ENCODE measurements at places on chromosomes 2 and 18.

- no peak for DNase-seq
Observed at GRCh38 chr2:1778566-1778965, 34.3 kb upstream of the PXDN start.

DNA sequence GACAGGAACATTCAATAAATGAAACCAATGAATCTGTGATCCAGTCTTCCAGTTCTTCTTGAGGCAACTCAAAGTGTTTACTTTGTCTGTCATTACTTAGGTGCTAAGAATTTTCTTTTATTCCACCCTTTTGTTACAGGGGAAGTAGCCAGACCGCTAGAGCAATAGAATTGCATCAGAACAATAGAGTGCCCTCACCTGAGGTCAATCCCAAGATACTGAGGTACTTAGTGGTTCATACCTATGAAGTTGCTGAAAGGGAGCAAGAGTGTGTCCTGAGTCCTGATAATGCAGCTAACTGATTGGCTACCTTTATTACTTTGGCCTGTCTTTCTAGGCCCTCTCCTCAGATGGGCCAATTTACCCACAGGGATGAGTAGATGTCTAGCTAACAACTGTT lies 359.4 kb upstream of the KCNH7 start:
- no peak for DNase-seq

DNA sequence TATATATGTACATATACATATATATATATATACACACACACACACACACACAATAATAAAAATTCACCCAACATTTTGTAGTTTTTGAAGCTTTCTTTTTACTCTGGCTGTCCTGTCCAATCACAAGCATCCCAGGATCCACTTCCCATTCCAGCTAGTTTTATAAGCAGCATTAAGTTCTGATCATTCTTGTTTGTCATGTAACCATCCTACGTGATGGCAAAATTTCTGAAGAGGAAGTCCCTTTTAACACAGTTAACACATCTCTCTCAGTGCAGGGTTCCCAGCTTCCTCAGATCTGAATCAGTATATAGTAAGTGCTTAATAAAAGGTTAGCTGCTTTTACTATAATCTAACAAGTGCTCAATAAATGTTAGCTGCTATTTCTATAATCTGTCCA lies 26.4 kb downstream of the MYOM1 start:
- no peak for DNase-seq

GRCh38 chr18:13136904-13137669 lies 81.5 kb upstream of the LDLRAD4 start:
- DNase-seq, result no peak

DNA sequence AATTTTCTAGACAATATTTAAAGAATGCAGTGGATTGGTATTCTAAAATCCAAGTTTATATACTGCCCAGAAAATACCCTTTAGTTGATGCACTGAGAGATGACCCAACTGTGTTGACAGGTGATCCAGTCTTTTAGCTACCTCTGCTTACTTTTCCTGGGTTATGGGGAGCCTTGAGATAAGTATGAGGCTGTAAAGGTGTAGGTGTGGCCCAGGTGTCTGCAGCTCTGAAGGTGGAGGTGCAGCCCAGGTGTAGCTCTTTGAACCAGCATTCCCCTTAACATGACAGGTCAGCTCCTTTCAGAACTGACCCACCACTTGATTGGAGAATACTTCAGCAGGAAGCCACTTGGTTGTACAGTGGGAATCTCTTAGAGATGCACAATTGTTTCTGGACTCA lies 62.3 kb upstream of the ACSL3 start:
- DNase-seq, result no peak

- no peak for DNase-seq
Observed at GRCh38 chr18:56823986-56824565, 172.9 kb downstream of the WDR7 start.

GRCh38 chr2:121485039-121485438 lies 45.6 kb upstream of the RNU4ATAC start:
- no peak for DNase-seq

GRCh38 chr2:82259551-82259950 lies 1955.0 kb upstream of the LRRTM1 start:
- DNase-seq, result no peak

DNA sequence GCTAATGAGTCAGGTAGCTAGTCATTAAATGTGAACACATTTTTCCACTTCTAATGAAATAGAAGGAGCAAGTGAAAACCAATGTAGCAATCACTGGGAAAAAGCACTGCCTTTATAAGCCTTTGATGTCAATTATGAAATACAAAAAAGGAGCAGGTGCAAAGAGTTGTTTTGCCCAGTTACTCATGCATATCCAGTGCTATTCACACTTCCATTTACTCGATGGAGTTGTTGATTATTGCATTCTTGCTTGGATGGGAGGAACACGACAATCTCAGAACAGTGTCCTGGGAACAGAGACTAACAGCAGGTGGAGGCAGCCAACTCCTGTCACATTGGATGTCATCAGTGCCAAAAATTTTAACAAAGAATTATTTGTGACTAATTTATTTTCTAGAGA lies 372.5 kb downstream of the CBLN2 start:
- no peak for DNase-seq

GRCh38 chr2:74080346-74080745 lies 67.4 kb downstream of the BOLA3 start:
- DNase-seq, result no peak

- DNase-seq, result no peak
Observed at GRCh38 chr2:64586883-64587481, 62.9 kb downstream of the AFTPH start.

DNA sequence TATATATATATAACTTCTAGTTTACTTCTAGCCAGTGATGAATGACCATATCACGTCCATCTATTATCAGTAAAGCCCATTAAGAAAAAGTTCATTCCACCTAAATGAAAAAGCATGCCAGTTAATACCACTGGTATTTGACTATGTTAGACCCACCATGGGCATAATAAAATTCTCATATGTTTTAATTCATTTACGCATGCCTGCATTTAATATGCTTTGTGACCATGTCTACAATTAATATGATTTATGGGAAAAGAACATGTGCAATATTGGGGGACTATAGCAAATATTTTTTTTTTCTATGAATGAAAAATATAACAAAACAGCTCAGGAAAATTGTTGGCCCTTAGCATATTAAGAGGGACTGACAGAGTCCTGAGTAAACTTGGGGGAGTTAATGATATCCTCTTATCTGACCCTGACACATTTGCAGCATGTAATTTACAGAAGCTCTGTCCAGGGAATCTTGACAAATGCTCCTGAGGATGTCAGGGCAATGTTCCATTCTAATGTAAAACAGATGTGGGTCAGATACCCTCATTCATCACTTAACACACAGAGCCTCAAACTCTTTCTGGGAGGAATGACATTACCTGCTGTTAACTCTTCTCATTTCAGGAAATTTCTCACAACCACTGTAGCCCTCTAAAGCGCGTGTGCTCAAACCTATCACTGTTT lies 90.6 kb downstream of the PAX3 start:
- no peak for DNase-seq

DNA sequence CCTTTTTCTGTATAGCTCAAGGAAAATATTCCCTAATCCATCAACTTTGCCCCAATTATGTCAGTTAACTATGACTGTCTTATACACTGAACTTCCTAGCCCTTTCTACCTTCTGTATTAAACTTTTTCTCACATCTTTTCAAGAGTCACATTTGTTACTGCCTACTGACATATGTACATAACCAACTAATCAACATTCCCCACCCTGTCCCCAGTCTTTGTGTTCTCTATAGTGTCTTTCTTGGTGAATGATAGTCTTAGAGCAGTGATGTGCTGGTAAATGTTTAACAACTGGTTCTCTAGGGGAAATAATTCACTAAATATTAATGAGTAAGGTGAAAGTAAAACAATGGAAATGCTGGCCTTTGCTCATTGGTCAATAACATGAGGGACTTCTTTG lies 61.6 kb upstream of the PIK3C3 start:
- DNase-seq, result no peak

DNA sequence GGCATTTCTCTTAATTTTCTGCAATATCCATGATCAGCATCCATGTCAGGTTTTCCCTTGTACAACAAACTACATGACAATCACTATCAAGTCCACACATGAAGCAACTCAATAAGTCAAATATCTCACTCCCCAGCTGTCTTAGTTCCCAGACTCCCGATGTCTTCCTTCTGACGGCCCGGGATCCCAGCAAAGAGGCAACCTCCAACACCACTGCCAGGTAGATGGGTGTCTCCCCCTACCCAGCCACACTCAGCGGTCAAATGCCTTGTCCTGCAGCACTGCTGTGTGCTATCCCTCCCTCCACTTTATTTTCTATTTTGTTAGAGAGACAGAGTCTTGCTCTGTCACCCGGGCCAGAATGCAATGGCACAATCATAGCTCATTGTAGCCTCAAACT lies 23.3 kb downstream of the TRABD2A start:
- DNase-seq, result no peak

DNA sequence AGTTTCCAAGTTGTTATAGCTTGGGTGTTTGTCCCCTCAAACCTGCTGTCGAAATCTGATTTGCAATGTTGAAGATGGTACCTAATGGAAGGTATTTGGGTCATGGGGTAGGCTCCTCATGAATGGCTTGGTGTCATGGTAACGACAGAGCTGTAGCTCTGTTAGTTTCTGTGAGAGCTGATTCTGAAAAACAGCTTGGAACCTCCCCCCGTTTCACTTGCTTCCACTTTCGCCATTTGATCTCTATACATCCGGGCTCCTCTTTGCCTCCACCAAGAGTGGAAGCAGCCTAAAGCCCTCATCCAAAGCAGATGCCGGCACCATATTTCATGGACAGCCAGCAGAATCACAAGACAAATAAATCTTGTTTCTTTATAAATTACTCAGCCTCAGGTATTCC lies 1035.1 kb upstream of the SLC39A10 start:
- no peak for DNase-seq

DNA sequence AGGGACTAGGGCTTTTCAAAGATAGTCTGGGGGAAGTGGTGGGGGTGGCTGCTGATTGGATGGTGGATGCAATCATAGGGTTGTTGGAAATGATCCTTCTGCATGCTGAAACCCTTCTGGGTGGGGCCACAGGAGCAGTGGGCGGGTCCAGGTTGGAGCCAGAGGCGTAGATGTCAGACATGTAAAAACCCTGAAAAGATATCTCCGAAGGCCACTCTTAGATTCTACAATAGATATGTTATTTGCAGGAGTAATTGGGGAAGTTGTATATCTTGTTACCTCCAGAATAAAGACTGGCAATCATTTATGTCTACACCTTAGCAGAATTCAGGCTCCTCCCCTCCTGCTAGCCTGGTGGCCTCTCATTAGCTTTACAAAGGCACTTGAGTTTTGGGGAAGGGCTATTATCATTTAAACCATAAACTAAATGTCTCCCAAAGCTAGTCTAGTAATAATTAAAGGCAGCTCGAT lies 8.2 kb upstream of the FAM98A start:
- DNase-seq, result no peak

- DNase-seq, result no peak
Observed at GRCh38 chr18:62963507-62963906, 248.2 kb downstream of the PHLPP1 start.

DNA sequence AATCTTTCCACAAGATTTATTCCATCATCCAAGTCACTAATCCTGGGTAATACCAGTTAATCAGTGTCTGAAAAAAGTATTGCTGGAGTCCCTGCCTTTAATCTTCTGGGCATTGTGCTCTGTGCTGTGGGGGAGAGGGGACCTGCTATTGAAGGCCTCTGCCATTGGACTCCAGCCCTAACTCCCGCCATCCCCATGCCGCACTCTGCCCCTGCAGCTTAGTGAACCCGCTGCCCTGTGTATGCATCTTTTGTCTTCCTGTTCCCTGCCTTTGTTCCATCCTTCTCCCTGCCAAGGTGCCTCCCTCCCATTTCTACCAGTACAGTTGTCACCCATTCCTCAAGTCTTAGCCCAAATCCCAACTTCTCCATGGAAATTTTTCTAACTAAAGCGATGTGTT lies 113.8 kb upstream of the EPAS1 start:
- no peak for DNase-seq

DNA sequence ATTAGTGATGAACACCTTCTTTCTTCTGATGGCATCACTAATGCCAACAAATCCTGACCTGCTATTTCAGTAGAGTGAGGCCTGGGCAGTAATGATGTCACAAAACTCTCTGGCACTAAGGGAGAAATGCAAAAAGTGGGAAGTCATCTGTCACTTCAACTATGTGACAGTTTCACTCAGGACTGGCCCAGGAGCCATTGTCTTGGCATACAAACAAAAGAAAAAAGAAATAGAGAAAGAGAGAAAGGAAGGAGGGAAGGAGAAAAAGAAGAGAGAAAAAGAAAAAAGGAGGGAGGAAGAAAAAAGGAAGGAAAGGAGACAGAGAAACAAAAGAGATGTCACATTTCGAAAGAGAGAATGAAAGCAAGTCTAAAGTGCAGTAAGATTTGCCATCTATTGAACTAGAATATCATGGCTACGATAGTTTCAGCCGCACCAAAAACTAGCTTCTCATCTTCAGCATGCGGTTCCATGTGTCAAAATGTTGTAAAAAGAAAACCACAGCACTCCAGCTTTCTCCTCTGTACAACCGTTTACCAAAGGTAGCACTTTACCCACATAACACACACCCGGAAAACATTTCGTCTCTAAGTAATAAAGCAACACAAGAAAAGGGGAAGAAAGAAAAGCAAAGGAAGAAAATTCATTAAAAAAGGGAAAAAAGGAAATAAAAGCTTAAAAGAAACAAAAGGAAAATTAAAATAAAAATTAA lies 50.1 kb downstream of the CD226 start:
- DNase-seq, result no peak

DNA sequence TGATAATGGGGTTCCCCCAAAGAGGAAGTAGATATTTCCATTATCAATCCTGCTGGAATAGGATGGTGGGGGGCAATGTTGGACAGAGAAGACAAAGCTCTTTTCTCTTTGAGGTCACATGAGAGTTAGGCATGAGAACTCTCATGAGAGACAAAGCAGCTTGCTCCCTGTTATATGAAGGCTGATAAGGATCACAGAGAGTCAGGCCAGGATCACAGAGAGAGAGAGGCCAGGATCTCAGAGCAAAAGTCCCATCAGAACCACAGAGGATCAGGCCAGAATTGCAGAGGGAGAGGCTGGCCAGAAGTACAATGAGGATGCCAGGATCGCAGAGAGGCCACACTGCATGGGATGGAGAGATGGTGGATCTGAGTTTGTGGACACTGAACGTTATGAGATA lies 457.1 kb downstream of the LPIN1 start:
- DNase-seq, result no peak

GRCh38 chr2:170714381-170715061 lies 616 bp upstream of the SP5 start:
- DNase-seq, result no peak

GRCh38 chr2:241073166-241074064 lies 28.7 kb downstream of the MTERF4 start:
- no peak for DNase-seq

GRCh38 chr2:85889627-85890281 lies 964 bp upstream of the ST3GAL5 start:
- DNase-seq, result no peak

DNA sequence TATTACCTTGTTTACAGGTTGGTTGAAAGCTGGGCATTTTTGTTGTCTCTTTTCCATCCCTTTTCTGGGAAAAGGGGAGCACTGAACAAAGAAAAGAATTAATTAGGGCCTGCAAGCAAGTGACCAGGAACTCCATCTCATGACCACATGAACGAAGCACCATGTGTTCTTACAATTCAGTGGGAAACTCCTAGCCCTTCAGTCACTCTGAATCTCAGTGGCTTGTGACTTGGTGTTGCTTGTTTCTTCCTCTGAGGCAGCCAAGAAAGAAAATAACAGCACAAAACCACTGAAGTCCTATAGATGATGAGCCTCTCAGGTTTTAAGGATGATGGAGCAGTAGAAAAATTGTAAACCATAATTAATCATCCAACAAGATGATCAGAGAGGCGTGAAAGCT lies 129.1 kb upstream of the CAB39 start:
- DNase-seq, result no peak

All from activated CD8-positive, alpha-beta memory T cell treated with anti-CD3 and anti-CD28 coated beads for 4 hours (primary cell).